Stimulated activated naive B cell treated with anti-CD40 and anti-IgM and Interleukin-4, amounts not matched to agents 10 μg/mL and 1 μg/mL and 100 μg/mL, for 72 hours (primary cell): ENCODE measurements at places on chromosomes 5 and 9.

DNA sequence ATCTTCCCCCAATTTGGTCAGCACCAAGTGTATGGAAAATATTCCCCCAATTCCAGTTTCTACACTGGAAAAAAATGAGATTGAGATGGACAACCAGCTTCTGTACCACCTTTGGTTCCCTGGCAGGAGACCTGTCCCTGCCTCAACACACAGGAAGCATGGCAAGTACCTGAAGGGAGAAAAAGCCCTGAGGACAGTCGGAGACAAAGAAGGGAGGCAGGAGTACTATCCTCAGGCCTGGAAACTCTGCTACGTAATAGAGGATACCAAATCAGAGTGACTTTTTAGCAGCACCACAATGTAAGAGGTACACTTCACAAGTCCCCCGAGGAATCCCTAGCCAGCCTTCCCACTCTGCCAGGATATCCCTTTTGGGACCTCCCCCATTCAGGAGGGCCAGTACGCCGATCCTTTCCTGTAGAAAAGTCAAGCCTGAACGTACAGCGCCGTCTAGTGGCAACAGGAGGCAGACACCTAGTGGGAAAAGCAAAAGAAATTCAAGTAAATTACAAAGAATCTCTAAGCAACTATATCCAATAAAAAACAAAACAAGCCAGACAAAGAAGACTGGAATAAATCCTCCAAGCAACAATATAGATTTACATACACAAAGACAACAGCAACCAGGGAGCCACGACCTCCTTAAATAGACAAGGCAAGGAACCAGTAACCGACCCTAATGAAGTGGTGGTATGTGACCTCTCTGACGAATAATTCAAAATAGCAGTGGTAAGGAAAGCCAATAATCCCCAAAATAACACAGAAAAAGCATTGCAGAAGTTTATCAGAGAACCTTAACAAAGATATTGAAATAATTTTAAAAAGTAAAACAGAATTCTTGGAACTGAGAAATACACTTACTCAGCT, 63.3 kb upstream of the SLCO6A1 start:
- DNase-seq = no peak

DNA sequence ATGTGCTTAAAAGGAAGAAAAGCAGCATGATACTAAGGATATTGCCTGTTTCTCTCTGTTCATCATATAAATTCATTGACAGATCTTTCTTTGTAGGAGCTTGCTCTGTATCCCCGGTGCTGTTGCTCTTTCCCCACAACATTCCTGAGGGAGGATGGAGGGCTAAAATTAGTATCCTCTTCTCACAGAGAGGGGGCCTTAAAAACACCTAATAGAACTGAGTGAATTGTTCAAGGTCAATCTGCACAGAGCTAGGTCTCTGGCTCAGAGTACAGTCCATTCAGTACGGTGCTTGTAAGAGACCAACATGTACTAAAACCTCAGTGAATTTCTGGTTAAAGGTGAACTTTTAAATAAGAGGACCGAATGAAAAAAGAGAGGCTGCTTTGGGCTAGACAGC, 88.7 kb downstream of the PALM2AKAP2 start:
- DNase-seq = no peak

DNA sequence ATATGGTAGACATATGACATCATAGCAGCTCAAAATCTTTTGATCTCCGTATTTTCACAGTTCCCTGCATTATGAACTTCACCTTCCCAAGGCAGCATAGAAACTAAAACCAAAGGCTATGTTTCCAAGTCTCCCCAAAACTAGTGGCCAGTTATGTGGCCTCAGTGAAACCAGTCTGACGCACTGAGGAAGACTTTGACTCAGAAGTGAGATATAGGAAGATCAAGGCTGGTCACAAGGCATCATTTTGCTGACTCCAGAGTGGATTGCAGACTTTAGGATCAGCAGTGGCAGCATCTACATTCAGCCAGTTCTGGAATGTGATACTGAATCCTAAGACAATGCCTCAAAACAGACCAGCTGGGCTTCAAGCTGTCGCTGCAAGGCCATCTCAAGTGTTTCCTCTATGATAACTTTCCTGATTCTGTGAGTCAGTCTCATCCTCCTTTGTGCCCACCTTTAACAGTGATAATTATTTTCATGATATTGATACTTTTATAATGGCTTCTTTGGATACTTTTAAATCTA, 34.4 kb upstream of the ELL2 start:
- DNase-seq = no peak

DNA sequence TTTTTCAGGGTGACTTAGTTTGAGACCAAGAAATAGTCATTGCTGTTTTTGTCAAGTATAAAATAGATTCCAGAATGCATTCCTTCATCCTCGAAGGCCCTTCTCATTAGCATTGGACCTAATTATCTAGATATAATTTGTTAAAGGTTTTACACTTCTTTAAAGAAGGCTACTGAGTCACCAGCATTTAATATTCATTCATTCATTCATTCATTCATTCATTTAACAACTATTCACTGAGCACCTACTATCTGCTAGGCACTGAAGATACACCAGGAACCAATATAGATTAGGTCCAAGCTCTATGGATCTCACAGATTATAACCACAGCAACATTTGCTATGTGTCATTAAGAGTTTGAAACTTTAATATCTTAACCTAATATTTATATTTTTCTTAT, 11.1 kb upstream of the REEP5 start:
- DNase-seq = no peak

DNA sequence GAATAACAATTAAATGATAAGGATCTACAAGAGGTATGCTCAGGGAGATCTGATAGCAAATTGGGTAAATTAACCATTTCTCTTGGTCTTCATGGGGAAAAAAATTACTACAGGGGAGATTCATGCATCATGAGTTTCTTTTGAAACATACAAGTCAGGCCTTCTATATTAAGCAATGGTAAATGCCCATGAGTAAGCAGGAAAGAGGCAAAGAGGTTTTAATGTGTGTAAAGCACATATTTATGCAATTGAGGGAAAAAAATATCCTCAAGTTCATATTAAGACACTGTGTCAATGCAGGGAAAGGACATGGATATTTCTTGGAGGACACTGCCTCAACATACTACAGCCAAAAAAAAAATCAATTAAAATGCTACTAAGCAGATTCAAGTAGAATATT, 73.4 kb upstream of the NR4A3 start:
- DNase-seq = no peak

- DNase-seq = no peak
Observed at GRCh38 chr9:124551472-124552272, 44.5 kb upstream of the NR5A1 start.

- no peak for DNase-seq
Observed at GRCh38 chr9:101791938-101792337, 53.5 kb upstream of the GRIN3A start.

GRCh38 chr5:143586781-143587362, 183.4 kb upstream of the NR3C1 start:
- no peak for DNase-seq

DNA sequence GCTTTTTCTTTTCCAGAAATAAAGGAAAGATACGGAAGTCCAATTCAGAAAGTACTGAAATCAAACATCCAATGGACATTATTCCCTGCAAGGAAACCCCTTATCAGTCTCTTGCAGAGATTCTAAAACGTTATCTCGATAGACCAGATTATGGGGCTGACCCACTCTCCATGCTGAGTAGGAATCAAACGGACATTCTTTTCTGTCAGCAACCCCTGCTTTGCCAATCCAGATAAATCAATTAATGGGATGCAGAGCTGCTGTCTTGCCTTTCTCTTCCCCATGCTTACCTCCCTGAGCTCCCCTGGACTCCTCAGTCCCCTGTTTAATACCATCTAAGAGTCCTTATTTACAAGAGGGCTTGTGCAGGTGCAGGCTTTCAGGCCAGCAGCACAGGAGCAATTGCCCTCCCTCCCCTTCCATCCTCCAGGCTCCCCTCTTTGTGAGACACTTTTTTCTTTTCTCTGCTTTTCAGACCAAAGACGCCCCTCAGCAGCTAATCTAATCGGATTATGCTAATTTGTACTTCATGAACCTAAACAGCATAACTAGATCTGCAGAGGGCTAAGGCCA, 14.2 kb downstream of the TAL2 start:
- DNase-seq = no peak

DNA sequence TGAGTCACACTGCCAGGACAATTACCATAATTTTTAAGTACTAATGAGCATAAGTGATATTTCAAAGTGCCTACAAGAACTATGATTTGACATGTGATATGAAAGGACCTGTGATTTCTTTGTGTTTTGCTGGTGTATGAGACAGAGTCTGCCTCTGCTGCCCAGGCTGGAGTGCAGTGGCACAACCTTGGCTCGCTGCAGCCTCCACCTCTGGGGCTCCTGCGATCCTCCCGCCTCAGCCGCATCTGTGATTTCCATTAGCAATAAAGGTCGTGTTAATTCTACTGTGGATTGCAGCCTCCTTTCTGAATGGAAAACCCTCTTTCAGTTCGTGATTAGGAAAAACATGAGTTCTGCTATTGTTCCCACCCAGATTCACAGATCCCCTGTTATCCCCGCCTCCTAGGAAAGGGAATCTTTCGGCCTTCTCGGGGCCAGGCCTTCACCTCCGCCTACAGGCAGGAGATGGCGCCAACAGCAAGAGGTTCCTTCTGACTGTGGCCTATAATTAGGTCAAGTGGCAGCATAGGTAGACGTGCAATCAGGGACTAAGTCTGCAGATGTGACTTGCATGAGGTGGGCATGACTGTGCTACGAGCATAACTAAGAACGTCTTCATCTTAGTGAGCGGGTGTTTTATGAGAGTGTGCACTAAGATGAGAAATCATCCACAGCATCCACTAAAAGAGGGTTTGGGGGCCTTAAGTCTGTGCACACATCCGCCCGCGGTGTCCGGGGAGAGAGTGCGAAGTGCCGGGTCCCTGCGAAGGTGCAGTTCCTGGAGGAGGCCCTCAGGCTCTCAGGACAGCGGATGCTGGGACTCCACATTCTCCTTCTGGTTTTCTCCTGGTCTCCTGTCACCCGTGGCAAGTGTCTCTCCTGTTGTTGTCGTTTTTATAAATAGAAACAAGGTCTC, 23.1 kb downstream of the TRIM7 start:
- DNase-seq = peak; percentile 59

DNA sequence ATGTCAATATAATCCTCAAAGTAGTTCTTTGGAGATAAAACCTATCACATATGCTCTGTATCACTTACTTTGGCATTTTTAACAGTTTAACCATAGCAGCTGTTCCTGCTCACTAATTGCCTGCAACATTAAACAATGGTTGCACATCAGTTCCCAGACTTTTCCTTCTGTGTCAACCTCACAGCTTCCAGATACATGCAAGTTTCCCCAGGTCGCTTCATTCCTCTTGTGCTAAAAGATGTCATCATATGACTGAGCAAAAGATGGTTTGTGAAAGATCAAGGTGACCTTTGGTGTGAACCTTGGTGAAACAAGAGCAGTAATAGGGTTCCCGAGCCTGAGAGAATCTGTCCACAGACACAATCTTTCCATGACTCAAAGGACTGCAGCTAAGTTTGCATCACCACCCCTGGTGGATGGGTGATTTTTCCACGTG, 500.4 kb upstream of the PAPPA start:
- no peak for DNase-seq
